ENCODE measurements at places on chromosomes 16 and 17.

GRCh38 chr17:8322061-8322460, 12.0 kb downstream of the ARHGEF15 start:
- no peak for DNase-seq

- no peak for DNase-seq
Observed at GRCh38 chr16:68548947-68549346, 9.9 kb downstream of the ZFP90 start.

GRCh38 chr17:77286641-77287431, 146.1 kb downstream of the SEC14L1 start:
- no peak for DNase-seq

GRCh38 chr17:4945176-4945943, 3.0 kb downstream of the PFN1 start:
- no peak for DNase-seq

GRCh38 chr17:30559656-30560055, 82.4 kb downstream of the GOSR1 start:
- no peak for DNase-seq

- DNase-seq, result no peak
Observed at GRCh38 chr16:4351880-4352279, 759 bp upstream of the PAM16 start.

DNA sequence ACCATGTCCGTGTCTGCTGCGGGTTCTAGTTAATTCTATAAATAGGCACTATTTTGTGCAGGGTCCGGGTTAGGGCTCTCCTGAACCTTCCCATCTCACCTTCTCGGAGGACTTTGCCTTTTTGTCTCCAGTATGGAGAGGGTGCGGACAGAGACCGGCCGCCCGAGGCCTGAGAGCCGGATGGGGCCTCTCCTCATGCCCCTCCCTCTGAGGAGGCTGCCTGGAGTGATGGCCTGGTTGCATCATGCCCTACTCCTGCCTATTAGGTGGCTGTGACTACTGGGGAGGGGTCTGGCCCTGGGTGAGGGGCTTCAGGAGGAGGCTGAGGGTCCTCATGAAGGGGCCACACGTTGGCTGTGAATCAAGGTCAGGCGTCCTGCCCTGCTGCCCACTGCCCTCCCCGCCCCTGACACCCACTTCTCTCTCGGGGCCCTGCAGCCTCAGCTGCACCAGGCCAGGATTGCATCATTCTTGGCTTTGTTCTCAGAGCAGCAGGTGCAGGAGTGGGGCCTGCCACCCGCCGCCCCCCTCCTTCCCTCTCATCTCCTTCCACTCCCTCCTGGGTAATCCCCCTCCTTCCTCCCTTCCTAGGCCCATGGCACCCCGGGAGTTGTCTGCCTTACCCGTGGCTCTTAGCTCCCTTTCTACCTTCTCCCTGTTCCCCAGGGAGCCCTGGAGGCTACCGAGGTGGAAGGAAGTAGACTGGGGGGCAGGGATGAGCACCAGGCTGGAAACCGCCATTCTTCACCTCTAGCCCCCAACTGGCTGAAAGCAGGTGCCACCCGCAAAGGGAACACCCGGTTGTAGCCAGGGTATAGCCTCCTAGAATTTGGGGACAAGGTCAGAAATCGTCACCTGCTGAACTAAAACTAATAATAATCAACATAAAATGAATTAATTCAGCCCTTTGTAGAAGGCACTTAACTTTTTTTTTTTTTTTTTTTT, 12.7 kb upstream of the ARHGAP23 start:
- DNase-seq, result no peak

GRCh38 chr16:47033176-47033575, 59.7 kb upstream of the DNAJA2 start:
- DNase-seq, result no peak
